ENCODE measurements at places on chromosomes 11 and 22.
A peak's percentile ranks its signal among the peaks of the same experiment; 100 is the strongest.

GRCh38 chr22:50027639-50028537, 15.3 kb upstream of the IL17REL start:
- no peak for DNase-seq

DNA sequence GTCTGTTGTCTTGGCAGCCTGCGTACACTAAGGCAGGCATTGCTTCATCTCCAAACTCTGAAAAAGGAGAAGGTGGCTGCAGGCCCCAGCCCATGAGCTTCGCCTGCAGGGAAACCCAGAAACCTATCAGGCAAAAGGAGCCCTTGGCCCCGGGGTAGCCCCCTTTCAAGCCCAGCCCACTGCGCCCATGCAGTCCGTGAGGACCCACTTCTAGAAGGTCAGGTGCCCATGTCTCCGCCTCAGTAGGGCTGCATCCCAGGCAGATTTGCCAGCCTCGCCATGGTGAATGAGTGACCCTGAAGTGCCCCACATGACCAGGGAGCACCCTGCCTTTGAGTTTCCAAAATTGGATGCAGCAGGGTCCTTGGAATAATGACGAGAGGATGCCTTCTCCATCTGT, 1158.4 kb downstream of the BRD1 start:
- no peak for DNase-seq

GRCh38 chr11:117950301-117950700, 21.1 kb upstream of the TMPRSS13 start:
- DNase-seq, result peak; percentile 41

- DNase-seq, result no peak
These were observed 1.0 kb downstream of the MS4A4A start for GRCh38 chr11:60281485-60281884.

DNA sequence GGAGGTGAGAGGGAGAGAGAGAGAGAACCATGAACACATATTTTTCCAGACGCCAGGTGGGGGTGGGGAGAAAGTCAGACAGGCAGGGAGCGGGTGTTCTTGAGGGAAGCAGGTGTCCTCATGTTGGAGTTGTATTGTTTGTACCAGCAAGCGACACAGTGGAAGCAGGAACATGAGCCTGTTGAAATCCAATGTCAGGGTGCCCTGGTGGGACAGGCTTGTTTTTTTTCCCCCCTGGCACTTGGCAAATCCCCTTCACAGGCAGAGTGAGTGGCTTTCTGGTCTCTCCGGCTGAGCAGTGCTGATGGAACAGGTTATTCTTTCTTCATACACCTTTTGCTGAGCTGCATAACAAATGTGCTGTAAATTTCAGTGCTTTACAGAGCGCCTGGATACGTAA, 125.6 kb downstream of the GRIK4 start:
- DNase-seq, result no peak

GRCh38 chr22:35384527-35384926, 3.6 kb downstream of the HMOX1 start:
- DNase-seq, result no peak

DNA sequence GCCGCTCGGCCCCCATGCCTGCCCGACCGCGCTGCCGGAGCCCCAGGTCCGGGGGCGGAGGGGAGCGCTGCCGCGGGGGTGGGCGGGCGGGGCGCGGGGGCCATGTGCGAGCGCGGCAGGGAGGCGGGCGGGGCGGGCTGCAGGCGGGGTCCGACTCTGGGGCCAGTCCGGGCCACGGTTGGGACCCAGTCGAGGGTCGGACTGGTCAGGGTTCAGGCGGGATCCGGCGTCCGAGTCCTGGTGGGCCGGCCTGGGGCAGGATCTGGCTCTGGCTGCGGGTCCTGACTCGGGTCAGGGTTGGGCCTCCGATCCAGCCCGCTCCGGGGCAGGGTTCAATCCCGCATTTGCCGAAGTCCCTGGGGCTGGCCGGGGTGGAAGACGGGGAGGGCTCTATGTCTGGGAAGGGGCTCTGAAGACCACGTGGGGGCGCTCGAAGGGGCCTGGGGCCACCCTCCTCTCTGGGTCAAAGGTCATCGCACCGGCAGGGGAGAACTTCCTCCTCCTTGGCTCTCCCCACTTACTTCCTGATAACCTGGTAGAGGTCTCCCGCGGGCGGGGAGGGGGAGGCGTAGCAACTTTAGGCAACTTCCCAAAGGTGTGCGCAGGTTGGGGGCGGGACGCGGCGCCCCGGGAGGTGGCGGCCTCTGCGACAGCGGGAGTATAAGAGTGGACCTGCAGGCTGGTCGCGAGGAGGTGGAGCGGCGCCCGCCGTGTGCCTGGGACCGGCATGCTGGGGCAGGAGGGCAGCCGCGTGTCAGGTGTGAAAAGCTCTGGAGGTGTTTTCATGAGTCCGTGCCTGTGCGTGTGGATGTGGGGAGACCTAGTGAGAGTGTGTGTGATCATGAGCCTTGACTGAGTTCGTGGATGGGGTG, 603 bp downstream of the ESRRA start:
- peak; percentile 50 for DNase-seq

- DNase-seq, result no peak
These were observed 33.0 kb upstream of the DBX1 start for GRCh38 chr11:20193307-20193706.

GRCh38 chr11:18748766-18749365, 22.9 kb upstream of the IGSF22 start:
- no peak for DNase-seq

DNA sequence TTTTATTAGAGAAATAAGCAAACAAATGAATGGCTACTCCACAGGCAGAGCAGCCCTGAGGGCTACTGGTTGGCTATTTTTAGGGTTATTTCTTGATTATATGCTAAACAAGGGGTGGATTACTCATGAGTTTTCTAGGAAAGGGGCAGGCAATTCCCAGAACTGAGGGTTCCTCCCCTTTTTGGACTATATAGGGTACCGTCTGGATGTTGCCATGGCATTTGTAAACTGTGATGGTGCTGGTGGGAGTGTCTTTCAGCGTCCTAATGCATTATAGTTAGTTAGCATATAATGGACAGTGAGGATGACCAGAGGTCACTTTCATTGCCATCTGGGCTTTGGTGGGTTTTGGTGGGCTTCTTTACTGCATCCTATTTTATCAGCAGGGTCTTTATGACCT, 19.2 kb downstream of the SLC22A6 start:
- DNase-seq, result no peak

GRCh38 chr22:20378110-20378509, 15.8 kb upstream of the ZNF74 start:
- DNase-seq, result no peak

- DNase-seq, result no peak
These were observed 35.6 kb upstream of the EIF3D start for GRCh38 chr22:36564422-36565158.

DNA sequence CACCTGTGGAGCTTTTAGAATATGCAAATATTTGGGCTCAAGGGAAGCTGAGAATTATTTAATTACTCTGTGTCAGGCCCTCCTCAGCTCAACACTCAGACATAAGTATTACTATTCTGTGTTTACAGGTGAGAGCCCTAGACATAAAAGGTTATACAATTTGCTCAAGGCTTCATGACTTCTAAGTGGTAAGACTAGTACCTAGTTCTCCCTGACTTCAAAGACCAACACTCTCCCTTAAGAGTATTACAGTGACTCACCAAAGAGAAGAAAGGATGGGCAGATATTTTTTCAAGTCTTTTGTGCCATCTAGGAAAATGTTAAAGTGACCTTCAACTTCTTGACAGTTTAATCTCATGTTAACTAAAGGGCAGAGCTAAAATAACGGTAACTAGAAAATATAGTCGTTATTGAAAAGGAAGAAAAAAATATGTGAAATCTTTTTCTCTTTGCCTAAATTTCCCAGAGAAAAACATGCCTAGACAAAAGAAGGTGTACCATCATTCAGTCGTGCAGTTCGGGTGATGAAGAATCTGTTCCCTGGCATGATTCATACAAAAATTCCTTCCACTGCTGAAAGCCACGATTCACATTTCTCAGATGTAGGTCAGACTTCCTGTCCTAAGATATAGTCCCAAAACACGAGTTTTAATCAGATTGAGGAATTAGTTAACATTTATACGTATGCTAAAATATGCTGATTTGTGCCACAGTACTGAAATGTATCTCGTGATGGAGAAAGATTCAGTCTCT, 849.1 kb upstream of the API5 start:
- DNase-seq, result no peak

DNA sequence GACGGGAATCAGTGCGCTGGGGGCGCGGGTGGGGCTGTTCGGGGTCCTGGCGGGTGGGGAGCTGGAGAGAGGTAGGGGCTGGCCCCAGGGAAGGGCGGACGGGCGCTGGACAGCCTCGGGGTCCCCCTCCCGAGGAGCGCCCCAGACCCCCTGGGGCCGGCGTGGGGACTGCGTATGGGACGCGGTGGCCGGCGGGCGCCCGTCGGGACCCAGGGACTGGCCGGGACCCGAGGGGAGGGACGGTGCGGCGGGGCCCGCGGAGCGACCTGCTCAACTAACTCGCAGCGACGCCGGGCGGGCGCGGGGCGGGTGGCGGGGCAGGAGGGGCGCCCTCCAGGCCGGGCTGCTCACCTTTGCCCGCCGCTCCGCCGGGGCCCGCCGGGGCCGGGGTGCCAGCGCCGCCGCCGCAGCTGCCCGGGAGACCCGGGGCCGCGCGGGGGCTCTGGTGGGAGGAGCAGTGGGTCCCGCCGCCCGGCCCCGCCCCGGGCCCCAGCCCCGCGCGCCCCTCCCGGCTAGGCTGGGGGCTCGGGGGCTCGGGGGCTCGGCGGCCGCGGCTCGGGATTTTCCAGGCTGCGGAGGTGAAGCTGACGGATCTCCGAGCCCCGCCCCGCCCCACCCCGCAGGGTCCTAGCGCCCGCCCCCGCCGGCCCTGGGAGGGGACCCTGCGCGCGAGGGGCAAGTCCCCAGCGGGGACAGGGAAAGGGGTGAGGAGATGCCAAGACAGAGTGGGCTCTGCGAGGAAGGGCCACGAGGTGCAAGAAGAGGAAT, 12.3 kb downstream of the STARD10 start:
- peak; percentile 68 for DNase-seq

DNA sequence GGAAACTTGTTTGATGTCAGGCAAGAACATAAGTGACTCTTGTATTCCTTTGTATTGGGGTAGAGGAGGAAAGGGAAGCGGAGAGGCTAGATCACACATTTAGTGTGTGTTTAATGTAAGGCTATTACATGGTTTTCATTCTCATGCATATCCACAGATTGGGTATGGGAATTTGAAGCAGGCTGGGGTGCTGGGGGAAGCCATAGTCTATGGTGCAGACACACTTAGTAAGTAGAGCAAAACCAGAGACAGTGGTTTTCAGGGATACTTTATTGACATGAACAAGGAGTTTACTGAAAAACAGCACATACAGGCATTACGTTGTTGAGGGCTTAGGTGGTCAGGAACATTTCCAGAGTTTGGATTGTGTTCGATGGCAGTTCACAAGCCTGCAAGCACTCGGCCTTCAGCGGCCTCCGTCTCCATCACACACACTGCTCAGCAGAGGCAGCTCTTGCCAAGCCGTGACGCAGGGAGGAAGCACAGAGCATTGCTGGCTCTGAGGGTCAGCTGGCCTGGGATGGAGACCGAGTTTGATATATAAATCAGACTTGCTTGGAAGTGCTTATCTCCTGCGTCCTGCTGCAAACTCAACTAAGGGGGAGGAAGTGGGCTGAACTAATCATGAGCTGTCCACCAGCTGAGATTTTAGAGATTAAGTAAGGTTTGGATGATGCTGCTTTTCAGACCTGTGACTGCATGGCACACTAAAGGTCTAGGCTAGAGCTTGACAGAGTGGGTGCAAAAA, 25.3 kb downstream of the SCN3B start:
- DNase-seq, result no peak

DNA sequence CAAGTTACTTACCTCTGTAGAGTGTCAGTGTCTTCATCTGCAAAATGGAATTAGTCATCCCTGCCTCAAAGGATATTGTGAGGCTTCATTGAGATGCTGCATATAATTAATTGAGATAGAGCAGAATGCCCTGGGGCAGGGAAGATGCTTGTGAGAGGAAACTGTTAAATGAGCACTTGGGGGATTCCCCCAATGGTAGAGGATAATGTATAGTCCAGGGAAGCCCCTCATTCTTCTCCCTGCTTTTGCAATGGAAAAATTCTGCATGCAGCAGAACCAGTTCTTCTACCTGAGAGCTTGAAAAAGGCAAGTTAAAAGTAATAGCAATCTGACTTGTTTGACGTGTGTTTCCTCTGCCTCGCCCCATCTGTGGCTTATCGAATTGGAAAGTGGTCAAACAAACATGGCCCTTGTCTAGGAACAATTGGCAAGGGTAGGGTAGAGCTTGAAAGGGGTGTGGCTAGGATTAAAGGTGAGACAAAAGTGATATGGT, 90.9 kb downstream of the NAV2 start:
- DNase-seq, result no peak

DNA sequence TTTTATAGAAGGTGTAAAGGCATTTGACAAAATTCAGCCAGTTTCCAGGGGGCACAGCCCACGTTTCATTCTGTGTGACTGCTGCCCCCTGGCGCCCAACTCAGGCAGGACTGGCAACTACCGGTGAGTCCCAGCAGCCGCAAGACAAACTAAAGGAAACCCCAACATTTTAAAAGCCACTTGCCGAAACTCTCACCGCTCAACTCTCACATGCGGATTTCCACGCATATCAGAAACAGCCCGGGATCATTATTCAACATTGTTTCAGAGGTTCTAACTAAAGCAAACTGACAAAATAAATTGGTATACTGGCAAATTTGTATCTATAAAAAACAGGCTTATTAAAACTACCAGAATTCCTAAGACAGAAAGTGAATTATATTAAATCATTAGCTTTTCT, 48.2 kb downstream of the MORC2 start:
- DNase-seq, result peak; percentile 80

GRCh38 chr11:107276077-107276476, 181.5 kb downstream of the CWF19L2 start:
- no peak for DNase-seq

- DNase-seq, result no peak
These were observed 29.0 kb downstream of the GLYATL1 start for GRCh38 chr11:58968251-58968711.

- no peak for DNase-seq
These were observed 907 bp upstream of the PHLDA2 start for GRCh38 chr11:2929950-2930703.

DNA sequence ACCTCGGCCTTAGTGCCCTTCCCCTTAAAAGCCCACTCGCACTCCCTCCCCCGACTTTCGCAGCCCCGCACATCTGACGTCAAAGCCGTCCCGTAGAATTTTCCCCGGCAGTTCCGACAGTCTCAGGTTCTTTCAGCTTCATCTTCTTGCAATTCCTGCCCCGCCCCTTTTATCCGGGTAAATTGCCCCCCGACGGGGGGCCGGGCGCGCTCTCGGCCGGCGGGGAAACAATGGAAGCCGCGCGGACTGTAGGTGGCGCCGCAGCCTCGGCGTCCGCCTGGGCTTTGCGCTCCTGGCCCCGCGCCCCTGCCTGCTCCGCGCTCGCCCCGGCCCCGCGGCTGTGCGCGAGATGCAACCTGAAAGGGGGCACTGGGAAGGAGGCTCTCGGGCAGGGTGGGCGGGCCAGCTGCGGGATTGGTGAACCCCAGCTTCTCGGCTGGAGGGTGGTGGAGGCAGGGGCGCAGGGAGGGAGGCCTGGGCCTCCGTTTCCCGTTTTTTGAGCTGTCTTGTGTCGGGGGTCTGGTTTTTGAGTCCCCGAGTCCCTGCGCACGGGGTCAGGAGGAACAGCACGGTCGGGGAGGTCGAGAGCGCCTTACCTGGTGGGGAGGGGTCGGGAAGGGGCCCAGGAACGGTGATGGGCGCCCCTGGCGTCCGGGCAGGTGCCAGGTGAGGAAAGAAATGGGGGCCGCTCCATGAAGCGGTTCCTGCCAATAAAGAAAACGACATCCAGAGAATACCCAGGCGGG, 859 bp upstream of the FGF19 start:
- DNase-seq, result no peak
